Stimulated activated CD8-positive, alpha-beta memory T cell treated with anti-CD3 and anti-CD28 coated beads, Interleukin-2, amount 100 ng/mL, for 1 hour (primary cell): ENCODE measurements at places on chromosomes 2 and 18.
A peak's percentile ranks its signal among the peaks of the same experiment; 100 is the strongest.

DNA sequence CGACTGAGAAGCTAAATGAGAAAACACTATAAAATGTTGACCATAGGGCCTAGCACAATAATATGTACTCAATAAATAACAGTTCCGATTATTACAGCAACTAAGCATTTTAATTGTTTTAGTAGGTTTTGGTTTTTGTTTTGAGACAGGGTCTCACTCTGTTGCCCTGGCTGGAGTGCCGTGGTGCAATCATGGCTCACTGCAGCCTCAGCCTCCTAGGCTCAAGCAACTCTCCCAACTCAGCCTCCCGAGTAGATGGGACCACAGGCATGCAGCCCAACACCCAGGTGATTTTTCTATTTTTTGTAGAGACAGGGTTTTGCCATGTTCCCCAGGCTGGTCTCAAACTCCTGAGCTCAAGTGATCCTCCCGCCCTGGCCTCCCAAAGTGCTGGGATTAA, 54.1 kb downstream of the ESCO1 start:
- no peak for DNase-seq

- DNase-seq = no peak
These were observed 34.0 kb downstream of the BMPR2 start for GRCh38 chr2:202410092-202410491.

DNA sequence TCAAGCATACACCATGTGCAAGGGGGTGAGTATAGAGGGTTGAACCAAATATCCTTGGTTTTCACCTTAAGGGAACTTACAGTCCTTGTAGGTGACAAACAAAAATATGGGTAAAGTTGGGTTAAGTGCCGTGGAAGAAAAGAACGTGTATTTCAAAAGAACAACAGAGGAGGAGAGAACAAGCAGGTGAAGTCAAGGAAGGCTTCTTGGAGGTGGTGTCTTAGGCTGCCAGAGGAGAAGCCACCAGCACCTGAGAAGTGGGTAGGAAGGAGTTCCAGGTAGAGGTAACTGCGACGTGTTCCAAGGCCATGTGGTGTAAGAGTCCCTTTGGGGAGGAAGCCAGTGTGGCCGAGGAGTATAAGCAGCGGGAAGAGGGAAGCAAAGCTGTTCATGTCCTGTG, 27.2 kb downstream of the CABLES1 start:
- DNase-seq = no peak

GRCh38 chr2:158990397-158991214, 22.2 kb downstream of the TANC1 start:
- no peak for DNase-seq

DNA sequence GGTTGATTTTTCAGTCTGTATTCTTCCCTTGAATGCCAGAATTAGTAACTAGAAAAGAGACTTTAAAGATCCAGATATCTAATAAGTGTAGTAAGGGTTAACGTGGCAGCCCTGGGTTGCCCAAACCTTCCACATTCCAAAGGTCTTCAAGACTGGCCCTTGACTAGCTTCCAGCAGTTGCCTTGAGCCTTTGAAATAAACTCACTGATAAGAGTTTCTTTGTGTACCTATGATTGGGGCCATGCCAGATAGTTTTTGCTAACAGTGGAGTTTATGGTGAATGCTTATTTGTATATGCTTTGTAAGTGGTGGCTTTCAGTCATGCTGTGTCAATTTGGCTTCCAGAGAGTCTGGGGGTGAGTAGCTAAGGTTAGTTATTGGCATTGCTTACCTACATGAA, 722.3 kb downstream of the RNF144A start:
- DNase-seq = no peak

DNA sequence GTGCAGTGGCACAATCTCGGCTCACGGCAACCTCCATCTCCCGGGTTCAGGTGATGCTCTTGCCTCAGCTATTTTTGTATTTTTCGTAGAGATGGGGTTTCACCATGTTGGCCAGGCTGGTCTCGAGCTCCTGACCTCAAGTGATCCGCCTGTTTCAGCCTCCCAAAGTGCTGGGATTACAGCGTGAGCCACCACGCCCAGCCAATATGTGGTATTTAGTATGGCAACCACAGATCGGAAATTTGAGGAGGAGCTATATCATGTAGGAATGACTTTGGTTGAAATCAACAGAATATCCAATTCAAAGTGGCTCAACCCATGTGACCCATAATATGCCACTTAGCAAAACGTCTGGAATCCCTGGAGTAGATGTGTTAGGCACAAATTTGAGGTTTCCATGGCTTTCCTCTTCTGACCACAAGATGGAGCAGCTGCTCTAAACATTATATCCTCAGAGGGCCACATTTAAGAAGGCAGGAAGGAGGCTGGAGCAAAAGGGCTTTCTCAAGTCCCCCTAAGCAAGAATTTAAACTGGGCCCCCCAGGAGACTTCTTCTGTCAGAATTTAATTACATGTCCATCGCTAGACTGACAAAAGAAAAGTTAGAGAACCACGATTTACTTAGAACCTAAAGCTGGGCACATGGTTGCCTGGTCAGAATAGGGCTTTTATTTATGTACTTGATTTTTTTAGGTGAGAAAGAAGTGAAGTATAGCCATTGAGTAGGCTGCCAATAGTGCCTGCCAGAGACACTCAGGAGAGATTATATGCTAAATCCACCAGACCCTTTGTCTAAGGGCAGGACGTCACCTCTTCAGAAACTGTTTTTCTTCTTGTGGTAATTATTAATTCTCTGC, 49.6 kb upstream of the ITSN2 start:
- DNase-seq = peak; percentile 12

GRCh38 chr2:100623033-100623715, 60.4 kb downstream of the PDCL3 start:
- DNase-seq = no peak

- DNase-seq = no peak
These were observed 28.1 kb upstream of the SCYGR2 start for GRCh38 chr2:227570615-227571014.

DNA sequence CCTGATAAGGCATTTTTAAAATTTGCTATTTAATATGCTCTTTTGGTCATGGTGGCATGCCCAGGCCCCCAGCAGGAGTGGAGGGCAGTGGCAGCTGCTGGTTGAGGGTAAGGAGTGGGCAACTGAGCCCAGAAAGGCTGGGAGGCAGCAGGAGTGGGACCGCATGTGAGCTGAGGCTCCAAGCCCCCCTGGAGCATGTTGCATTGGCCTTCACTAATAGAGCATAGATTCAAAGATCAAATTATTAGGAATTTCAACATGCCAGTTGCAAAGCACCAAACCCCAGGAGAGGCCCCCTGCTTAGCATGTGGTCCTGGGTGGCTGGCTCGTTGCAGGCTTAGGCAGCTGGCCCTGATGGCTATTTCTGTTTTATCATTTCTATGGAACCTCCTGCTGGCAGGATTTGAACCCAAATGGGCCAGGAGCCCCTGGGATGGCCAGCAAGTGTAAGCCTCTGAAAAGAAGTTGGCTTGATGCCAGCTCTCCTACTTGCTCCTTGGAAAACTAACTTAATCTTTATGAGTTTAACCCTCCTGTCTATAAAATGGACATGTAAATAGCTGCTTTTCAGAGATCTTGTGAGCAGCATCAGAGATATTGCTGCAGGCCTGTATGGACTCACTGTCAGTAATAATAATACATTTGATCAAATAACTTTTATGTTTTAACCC, 42.1 kb upstream of the TMEM131 start:
- DNase-seq = no peak

DNA sequence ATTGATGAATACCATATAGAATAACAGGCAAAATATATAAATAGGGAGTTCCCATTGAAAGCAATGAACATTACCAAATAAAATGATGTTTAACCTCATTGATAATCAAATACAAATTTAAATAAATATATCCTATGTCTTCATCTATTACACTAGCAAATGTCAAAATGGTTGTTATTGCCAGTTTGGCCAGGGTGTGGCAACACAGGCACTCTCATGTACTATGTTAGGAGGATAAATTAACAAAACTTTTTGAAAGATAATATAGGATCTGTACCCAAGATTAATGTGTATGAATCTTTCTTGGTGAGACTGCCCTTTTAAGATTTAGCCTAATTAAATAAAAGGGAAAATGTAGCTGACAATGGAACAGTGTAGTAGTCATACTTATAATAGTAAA, 659.3 kb downstream of the ERBB4 start:
- DNase-seq = no peak

DNA sequence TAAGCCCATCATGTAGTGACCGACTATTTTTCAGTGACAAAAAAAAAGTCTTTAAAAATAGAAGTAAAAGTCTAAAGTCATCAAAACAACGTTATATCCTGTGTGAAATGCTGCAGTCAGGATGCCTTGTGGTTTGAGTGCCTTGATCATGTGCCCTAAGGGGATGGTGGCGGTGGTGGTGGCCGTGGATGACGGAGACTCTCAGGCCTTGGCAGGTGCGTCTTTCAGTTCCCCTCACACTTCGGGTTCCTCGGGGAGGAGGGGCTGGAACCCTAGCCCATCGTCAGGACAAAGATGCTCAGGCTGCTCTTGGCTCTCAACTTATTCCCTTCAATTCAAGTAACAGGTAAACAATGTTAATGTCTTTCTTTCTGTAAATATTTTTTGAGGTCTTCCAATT, at the start of gene CD28:
TSS of gene CD28 (plus strand) at position 237 of the 400 bp plus-strand sequence. CDS start at position 295, 58 bp downstream.
- peak; percentile 73 for DNase-seq

GRCh38 chr2:727071-727470, 49.9 kb upstream of the TMEM18 start:
- no peak for DNase-seq

DNA sequence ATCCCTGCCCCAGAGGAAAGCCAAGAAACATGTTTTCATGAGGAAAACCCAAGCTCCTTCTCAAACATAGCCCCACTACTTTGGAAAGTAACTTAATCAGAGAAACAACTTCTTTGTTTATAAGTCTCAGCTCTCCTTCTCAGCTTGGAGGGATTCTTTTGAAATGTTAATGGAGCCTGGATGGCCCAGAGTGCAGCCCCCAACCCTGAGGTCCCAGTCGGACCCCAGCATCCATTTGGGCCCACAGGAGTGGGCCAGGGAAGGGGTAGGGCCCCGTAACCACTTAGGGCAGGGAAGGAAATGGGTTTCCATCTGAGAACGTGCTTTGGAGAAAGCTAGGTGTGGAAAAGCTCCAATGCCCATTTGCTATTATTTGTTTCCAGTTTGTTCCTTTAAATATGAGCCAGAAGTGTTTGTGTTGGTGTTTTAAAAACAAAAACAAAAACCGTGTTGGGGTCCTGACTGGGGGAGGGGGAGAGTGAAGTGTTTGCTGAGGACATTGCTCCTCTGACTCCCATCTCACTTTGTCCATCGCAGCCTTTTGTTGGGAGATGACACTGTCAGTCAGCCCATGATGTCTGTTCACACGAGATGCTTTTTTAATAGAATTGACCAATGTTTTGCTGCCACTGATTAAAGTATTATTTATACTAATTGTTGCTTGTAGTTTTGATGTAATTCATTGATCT, 1.6 kb upstream of the HOXD3 start:
- no peak for DNase-seq

DNA sequence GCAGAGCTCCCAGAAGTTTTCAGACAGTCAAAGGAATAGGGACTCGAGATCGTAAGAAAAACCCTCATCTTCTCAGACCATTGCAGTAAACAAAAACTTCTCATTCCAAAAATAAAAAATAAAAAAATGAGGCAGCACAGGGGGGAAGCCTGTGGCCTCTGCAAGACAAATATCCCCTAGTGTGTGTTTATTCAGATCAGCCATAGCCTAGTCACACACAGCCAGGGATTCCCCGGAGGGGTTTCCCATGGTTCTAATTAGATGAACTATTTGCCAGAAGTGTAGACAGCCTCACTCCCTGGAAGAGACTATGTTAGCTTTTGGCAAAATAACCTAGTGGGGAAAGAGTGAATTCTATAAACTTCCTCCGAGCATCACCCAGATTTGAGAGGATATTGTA, 122.9 kb upstream of the KLF7 start:
- no peak for DNase-seq

- no peak for DNase-seq
These were observed 154.2 kb downstream of the ATAD2B start for GRCh38 chr2:23772684-23773083.

- no peak for DNase-seq
These were observed 54.7 kb downstream of the ASAP2 start for GRCh38 chr2:9261231-9261883.

DNA sequence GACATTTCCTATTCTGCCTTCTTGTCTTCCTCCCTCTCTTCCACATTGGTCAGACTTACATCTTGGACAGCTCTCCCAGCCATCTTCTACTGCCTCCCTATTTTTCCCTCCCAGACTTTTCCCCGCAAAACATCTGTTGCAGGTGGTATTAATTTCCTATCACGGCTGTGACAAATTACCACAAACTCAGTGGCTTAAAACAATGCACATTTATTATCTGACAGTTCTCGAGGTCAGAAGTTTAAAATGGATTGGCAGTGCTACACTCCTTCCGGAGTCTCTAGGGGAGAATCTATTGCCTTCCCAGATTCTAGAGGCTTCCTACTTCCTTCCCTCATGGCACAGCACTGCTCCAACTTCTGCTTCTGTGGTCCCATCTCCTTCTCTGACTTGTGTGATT, 33.3 kb downstream of the STRADB start:
- no peak for DNase-seq

DNA sequence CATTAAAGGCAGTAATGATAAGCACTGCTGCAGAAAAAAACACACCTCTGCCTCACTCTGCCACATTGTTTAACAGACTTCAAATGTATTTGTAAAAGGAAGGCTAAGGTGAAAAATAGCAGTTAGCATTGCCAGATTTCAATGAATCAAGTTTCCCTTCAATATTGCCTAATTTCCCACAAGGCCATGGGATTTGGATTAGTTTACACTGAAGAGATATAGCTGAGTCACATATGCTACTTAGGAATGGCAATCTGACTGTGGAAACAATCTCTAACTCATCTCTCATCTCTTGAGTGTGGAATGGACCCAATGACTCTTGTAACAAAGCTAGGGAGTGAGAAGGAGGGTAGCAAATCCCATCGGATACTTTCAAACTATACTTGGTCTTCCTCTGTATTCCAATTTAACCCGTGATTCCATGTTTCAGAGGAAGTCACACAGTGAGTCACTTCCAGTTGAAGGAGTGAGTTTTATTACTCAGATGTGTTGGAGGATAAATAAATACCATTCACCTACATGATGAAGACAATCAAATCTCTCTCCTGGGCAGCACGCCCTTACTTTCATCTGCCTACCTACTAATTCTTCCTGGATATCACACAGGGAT, 5.1 kb downstream of the B4GALT6 start:
- no peak for DNase-seq

GRCh38 chr2:217823626-217824025, 179.2 kb downstream of the TNS1 start:
- DNase-seq = no peak

DNA sequence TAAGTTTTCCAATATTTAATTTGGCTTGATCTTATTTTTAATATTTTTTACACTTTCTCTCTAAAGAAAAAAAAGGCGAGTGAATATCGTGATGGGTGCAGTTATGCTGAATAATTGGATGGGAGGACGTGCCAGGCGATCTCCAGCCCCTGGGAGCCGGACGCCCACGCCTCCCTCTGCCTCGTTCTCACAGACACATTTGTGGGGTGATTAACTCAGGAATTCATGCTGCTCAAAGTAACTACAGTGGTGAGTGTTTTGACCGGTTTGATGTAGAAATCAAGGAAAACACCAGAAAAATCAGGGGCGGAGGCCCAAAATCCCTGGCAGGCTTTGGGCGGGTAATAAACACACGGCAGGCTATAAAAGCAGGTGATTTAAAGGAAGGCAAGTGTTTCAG, 736.8 kb upstream of the SALL3 start:
- no peak for DNase-seq

GRCh38 chr2:150126839-150127238, 360.6 kb downstream of the RND3 start:
- DNase-seq = no peak

- DNase-seq = no peak
These were observed 494.8 kb upstream of the KLHL29 start for GRCh38 chr2:22890132-22890531.
